ENCODE measurements at places on chromosomes 6 and 20.
A peak's percentile ranks its signal among the peaks of the same experiment; 100 is the strongest.

DNA sequence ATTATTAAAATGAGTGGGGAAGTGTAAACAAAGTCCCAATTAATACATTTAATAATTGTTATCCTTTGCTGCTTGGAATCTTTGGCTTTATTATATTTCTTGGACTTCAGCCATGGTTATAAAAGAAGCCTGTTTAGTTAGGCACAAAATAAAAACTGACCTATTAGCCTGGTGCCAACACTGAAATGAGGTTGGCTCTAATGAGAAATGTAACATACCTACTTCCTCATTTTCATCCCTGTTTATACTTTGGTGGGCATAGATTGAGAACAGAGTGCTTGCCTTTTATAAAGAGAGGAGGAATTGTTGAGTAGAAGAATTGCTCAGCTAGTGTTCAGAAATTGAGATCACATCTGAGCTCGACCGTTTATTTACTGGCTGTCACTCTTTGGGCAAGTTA is 471.3 kb downstream of the UTRN start:
- no peak for DNase-seq

DNA sequence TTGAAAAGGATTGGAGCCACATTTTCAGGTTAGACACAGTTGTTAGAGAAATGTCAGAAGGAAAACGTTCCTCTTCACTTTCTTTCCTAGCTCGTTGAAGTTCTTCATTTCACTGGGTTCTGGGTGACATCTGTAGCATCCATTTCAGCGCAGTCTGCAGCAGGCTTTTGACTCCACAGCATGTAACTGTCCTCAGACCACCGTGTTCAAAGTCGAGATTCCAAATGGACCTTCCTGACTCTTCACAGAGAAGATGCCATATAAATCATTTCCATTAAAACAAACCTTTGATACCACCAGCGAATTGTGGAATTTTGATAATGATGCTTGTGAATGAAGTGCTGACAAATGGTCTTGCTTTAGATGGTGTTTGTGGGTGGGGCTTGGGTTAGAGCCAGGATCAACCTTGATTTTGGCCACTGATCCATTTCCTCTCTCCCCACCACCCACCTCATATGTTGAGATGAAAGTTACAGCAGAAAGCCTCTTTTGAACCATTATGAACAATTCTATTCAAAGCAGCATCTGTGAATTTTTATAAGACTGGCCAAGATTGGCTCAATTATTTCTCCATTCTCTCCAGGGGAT is 185.3 kb upstream of the PREP start:
- DNase-seq, result no peak

DNA sequence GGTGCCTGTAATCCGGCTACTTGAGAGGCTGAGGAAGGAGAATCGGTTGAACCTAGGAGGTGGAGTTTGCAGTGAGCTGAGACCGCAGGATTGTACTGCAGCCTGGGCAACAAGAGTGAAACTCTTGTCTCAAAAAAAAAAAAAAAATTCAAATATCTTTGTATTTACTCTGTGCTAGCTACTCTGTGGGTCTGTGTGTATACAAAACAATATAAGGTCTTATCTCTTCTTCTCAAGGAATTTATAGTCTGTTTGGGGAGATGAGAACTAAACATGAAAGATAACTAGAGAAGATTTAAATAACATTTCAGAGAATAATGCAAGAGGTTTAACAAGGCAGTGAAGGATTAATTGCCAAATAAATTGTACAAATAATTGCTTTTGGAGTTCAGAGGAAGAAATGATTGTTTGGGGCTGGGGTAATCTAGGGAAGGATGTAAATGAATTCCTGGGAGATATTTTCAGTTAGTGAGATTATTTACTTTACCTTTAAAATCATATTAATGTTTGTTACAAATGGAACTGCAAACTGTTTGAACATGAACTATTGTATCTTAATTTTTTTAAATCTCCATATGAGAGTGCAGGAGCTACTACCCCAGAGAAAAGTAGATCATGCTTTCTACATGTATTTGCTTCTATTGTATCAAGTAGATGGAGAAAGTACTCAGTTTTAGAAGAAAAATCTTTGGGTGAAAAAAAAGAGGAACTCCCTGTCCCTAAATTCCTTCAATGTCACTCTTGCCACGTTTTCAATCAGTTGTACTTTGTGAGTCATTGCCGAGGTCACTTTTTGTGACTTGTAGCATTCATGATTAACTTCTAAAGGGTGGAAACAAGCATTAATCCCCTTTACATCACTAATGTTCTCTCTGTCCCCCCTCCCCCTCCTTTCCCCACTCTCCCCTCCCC is 39.0 kb downstream of the NCOA3 start:
- DNase-seq, result no peak

DNA sequence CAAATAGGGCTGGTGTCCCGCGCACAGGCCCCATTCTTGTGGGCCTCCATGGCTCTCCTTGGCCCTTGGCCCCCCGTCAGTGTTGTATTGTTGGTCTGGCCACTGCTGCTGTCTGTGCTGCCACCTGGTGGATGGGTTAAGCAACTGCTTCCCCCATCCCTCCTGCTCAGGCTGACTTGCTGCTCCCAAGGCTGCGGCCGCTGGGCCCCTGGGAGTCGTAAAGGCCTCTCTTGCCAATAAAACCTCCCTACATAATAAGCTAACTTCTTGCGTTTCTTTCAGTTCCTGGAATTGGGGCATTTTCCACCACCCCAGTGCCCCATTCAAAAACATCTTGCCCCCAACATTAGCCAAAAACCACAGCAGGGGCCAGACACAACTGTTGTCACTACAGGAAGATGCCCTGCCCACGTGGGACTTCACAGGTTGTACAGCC is 27.1 kb downstream of the CD83 start:
- DNase-seq, result no peak

GRCh38 chr6:112482373-112482772 is 135.2 kb downstream of the RFPL4B start:
- DNase-seq, result no peak

GRCh38 chr6:129544892-129545612 is 164.9 kb downstream of the ARHGAP18 start:
- no peak for DNase-seq

DNA sequence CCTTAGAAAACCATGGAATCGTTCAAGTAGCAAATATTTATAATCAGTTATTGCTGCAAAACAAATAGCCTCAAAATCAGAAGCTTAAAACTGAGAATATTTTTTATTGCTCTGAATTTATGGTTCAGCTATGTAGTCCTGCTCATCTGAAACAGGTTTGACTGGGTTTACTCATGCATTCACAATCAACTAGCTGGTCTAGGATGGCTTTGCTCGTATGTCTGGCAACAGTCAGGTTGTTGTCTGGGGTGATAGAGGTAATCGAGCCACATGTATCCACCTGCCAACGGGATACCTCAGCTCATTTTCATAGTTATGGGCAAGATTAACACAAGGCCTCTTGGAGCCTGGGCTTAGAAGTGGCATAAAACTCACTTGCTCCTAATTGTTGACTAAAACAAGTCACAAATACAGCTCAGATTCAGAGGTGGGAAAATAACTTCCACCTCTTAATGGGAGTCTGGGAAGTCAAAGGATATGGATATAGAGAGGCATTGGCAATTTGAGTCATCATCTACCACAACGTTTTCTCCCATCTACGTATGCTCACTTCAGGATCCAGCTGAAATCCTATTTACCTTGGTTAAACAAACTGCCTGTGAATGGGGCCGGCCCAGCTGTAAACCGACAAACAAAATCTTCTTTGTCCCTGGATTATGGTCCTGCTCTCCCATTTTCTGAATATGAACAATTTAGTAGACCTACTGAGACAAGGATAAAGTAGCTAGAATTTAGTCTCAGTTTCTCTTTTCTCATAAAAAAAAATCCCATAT is 54.5 kb upstream of the TENT5A start:
- no peak for DNase-seq

DNA sequence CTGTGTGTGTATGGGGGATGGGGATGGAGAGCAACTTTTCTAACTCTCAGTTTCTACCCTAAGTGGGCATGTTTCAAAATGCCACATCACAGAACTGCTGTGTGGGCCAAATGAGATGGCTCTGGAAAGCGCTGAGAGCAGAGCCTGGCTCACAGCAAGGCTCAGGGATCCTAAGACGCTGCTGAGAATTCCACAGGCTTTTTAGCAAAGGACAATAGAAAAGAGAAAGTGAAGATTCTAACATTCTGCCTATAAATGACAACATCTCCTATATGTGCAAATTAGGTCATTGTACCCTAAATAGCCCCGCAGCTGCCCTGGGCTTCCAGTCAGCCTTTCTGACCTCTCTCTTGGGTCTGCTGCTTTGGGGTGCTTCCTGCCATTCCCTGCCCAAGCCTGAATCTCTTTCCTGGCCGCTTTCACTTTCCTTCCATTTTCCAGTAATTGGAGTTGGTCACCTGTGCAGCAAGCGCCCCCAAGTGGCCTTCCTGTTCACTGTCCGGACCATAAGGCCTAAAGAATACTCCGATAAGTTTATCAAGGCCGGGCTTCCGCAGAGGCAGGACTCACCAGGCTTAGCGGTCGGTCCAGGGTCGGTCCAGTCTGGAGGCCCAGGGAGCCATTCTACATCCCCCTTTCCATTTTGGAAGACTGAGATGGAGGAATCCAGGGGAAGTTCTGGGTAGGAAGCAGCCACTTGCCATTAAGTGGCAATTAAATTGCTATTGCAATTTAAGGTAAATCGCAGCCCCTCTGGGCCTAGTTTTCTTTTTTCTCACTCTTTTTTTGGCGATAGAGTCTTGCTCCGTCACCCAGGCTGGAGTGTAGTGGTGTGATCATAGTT is 6.7 kb upstream of the DDR1 start:
- peak; percentile 59 for DNase-seq

- no peak for DNase-seq
Measured at GRCh38 chr6:398558-399078, 7.1 kb downstream of the IRF4 start.

GRCh38 chr6:144690666-144691065 is 405.5 kb downstream of the UTRN start:
- no peak for DNase-seq

DNA sequence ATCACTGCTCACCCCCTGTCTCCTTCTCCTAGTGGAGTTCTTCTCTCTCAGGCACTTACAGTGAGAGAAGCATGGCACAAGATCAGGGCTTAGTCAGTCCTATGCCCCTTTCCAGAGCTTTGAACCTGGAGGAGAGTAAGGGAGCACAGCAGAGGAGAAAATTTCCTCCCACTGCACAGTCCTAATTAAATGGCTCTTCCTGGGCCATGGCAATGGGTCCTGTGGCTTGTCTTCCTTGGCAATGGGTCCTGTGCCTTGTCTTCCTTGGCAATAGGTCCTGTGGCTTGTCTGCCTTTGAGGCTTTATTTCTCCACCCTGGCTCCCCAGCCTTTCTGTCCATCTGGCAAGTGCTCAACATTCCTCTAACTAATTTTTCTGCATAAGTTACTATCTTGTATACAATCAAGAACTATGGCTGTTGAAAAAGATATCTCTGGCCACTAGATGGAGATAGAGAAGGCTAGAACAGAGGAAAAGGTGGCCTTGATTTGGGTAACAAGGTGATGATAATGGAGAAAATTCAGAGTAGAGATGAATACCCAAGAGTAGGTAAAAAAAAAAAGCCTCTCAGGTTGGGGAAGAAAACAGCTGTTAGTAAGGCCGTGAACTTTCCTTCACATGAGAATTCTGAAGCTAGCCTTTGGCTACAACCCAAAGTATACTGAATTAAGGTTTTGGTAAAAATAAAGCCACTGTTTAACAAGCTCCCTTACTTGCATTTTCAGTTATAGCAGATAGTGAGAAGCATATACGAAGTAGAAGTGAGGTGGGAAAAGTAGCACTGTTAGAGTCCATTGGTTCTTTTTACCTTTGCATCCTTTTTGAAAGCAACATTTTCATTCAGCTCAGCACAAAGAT is 504.9 kb downstream of the DOK5 start:
- DNase-seq, result no peak

- no peak for DNase-seq
Measured at GRCh38 chr20:24665196-24665595, 195.8 kb downstream of the SYNDIG1 start.

DNA sequence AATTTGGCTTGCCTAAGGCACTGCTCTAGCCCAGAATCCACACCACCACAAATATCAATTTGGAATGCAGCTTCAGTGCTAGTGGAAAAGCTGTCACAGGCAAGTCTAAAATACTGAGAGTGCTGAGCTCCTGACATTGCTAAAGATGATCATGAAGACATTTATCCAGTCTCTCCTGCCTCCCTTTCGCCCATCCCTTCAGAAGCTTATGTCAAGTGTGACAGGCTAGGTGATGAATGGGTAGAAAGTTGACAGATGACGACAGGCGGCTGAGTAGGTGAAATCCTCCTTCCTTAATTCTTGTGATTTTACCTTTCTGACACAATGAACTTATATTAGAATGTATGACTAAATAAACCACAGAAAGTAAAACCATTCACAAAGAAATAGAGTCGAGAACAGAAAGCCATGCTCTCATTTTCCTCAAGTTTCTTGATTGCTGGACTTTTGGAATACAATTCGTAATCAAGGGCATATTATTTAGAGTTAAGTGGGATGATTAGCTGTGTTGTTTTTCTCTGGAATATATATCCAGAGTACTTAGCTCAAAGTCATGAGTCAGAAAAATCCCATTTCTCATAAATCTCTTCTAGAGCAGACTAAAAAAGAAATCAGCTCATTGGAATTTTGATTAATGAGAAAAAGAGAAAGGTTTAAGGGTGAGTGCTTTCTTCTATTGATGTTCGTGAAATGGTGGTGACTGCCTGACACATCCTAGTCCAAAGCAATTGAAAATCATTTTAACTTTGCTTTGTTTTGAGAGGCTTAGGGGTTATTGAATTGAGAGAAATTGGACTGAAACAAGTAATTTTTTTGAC is 1228.2 kb upstream of the CITED2 start:
- no peak for DNase-seq

- no peak for DNase-seq
Measured at GRCh38 chr20:32803092-32803491, 16.7 kb upstream of the MAPRE1 start.
